ENCODE measurements at places on chromosomes 2 and 18. TPM values are rescaled to one million over a fixed set of nuclear protein-coding genes. Genes with fewer than 3 reads are reported as not detected.

DNA sequence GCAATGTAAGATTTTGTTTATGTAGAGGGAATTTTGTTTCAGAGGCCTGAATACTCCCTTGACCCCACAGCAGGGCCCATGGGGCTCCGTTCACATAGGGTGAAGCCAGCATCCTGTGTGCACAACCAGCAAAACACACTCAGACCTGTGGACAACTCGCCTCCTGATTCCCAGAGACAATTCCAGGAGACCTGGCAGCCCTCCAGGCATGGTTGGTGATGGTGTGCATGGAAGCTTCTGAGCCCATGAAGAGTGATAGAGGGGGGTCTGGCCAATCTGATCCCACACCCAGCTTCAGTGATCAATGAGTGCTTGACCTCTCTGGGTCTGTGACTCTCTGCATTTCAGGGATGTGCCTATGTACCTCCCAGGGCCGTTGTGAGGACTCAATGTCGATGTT lies 91.0 kb upstream of the RAB6C start:
- DNase-seq: no peak

DNA sequence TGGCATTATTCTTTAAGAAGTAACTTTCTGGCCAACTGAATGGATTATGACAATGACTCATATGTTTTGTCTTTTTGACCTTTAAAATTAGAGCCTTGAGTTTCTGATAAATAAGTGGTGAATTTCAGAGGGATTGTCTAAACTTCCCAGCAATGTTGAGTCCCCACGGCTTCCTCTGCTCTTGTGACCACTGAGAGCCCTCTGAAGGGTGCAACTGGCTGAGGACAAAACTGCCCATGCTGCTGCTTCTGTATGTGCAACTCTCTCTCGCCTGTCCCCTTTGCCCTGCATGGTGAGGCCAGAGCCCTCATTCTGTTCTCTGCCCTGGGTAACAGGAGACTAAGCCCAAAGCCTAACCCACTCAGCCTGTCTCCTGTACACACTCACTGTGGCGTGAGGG lies 52.7 kb upstream of the SLC14A1 start:
- DNase-seq: no peak

Gene CUL3
- total RNA-seq: 43.5 TPM

DNA sequence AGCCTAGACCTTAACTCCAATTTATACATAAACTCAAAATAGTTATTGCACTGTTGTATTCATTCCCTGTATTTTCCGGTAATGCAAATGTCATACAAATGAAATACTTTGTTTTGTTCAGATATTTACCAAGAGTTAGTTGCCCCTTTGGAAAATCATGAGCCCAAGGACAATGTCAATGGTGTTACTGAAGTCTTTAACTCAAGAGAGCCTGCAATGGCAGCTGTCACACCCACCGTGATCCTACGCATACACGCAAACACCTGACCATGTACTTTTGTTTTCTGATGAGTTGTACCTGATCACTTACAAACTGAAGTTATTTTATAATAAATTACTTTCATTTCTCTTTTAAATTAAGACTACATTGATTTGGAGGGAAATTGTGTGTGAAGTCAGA lies 11.7 kb upstream of the WIPF1 start:
- DNase-seq: no peak

DNA sequence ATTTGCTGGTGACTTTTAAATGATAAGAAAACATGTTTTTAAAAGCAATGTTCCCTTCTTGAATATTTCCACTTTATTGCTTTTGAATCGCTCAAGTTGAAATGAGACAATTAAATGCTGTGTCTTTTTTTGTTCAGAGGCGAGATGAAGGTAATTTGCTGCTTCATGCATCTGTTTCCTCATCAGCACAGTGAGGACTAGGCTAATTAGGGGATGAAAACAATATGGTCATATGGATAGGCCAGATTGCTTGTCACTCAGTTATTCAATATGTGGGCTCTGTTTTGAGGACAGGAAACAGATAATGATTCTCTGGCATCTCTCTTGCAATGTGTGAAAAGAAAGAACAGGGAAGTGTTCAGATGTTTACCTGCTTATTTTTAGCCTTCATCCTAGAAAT lies 61.0 kb downstream of the ERBB4 start:
- no peak for DNase-seq

GRCh38 chr18:2948038-2948437 lies 64.9 kb downstream of the LPIN2 start:
- no peak for DNase-seq

DNA sequence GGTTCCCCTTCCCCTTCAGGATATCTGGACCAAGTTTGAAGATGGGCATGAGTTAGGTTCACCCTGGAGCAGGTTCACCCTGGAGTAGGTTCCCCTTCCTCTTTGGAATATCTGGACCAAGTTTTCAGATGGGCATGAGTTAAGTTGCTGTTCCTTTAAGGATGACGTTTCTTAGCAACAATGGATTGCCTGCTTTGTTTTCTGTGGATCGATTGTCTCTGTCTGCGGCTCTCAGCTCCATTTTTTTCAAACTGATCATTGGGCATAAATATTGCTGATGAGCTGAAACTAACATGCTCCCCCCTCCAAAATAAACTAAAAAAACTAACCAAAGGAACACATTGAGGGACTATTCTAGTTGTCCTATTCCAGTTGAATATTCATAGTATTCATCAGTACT lies 149.5 kb downstream of the SPP2 start:
- DNase-seq: no peak

GRCh38 chr18:24157855-24158254 lies 19.0 kb downstream of the CABYR start:
- no peak for DNase-seq

GRCh38 chr2:98669675-98670074 lies 61.3 kb downstream of the MGAT4A start:
- no peak for DNase-seq

Gene GMPPA
- total RNA-seq: 21.6 TPM

DNA sequence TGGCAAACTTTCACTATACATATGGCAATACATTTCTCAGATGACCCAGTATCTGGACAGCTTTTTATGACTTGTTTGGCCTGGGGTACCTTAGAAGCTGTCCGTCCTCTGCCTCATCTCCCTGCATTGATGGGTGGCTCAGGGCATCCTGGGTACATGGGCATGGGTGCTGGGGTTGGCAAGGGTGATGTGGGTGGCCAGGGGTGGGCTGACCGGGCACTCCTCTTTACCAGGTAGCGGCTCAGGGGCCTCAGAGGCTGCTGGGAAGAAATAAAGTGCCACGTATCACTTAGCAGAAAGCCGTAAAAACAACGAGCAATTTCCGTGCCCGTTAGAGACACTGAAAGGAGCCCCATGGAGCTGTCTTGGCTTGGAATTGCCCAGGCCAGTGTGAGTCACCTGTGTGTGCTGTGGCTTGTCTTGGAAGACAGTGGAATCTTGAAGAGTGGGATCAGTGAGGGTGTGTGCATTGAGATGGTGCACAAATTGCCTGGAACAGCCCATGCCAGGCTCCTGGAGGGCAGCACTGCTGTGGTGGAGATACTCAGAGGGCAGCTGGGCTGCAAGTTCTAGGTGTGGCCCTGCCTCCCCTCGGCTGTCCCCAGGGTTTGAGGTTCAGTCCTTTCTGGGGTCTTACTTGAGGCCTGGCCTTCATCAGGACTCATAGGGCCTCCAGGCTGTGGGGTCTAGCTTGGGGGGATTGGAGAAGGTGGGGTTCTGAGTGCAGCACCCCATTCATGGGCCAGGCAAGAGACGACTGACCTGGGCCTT lies 88.8 kb downstream of the FHOD3 start:
- no peak for DNase-seq

- DNase-seq: no peak
Observed at GRCh38 chr2:196266855-196267254, 95.5 kb upstream of the STK17B start.

Gene DYNAP
- total RNA-seq: not detected

Gene IL36A
- not detected for total RNA-seq
